ENCODE measurements at places on chromosomes 12 and 14.

- DNase-seq: no peak
Measured at GRCh38 chr12:125160281-125160955, 95.2 kb downstream of the AACS start.

DNA sequence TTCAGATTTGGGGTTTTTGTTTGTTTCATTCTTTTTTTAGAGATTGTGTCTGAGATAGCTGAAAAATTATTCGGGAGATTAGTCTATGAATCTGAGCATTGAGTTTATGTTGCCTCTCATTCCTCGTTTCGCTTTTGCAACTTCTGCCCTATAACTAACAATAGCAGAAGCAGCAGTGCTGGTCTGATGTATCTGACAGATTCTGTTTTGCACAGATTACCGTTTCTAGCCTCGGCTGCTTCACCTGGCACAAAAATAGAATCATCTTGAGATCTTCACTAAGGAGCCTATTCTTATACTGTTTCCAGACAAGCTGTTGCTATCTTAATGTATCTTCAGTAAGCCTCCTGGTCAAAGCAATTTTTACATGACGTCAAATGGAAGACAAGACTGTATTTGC, 29.2 kb downstream of the KCNJ8 start:
- DNase-seq: no peak

DNA sequence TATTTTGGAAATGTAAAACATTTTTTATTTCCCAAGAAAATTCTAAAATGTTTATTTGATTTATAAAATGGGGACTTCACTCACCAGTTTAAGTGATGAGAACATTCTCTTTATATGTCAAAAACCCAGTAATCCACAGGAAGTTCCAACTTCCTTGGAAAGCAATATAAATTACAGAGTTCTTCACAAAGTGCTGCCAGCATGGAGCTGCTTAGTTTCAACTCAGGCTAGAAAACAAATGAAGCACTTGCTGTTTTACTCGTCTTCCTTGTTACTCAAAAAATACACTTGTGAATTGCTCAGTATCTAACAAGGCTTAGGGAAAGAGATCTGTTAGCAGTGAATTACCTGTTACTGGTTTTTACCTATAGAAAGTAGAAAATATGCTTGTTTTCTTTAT, 942.7 kb upstream of the MDGA2 start:
- DNase-seq: no peak

- no peak for DNase-seq
Measured at GRCh38 chr12:52672321-52672933, 7.8 kb downstream of the KRT1 start.

DNA sequence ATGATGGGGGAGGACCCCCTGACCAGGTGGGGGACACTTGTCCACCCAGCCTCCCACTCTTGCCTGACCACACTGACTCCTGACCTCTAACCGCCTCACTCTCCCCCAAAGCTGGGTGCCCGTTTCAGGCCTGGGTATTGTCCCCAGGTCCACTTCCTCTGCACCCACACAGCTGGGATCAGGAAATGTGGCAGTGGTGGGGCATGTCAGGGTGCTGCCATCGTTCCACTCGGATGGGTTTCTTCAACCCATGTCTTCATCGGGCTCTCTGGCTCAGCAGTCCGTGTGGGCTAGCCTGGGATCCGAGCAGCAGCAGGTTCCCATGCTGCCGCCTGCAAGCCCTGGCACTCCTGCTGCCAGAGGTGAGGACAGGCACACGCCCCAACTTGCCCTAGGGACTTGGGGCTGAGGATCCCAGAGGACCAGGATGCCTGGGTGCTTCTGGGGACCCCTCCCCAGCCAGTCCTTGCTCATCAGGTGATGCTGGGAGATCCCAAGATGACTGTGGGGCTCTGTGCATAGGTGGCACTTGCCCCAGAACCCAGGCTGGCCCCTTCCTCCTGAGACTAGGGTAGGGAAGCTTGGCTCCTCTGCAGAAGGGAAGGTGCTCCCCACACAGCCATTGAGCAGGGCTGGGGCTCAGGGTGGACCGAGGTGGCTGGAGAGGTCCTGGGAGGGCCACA, 2.9 kb upstream of the CLBA1 start:
- DNase-seq: no peak

DNA sequence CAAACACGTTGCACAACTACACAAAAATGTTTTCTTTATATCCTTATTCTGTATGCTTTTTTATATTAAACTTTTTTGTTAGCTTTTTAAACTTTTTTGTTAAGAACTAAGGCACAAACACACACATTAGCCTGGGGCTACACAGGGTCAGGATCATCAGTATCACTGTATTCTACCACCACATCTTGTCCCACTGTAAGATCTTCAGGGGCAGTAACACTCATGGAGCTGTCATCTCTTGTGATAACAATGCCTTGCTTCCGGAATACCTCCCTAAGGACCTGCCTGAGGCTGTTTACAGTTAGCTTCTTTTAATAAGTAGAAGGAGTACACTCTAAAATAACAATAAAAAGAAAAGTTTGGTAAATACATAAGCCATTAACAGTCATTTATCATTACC, 42.2 kb downstream of the PLEKHA5 start:
- no peak for DNase-seq

- no peak for DNase-seq
Measured at GRCh38 chr12:117240081-117240755, 49.9 kb upstream of the FBXO21 start.

Data from GM13977 (cell line).